ENCODE measurements at places on chromosomes 1 and 21.
A peak's percentile ranks its signal among the peaks of the same experiment; 100 is the strongest.

- DNase-seq: no peak
Measured at GRCh38 chr1:180851995-180852887, 60.5 kb upstream of the KIAA1614 start.

DNA sequence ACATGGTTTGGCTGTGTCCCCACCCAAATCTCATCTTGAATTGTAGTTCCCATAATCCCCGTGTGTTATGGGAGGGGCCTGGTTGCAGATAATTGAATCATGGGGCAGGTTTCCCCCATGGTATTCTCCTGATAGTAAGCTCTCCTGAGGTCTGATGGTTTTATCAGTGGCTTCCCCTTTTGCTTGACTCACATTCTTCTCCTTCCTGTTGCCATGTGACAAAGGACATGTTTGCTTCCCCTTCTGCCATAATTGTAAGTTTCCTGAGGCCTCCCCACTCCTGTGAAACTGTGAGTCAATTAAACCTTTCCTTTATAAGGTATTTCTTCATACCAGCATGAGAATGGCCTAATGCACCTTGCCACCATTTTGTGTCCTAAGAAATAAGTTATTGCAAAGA, 415.0 kb downstream of the COL11A1 start:
- DNase-seq: no peak

DNA sequence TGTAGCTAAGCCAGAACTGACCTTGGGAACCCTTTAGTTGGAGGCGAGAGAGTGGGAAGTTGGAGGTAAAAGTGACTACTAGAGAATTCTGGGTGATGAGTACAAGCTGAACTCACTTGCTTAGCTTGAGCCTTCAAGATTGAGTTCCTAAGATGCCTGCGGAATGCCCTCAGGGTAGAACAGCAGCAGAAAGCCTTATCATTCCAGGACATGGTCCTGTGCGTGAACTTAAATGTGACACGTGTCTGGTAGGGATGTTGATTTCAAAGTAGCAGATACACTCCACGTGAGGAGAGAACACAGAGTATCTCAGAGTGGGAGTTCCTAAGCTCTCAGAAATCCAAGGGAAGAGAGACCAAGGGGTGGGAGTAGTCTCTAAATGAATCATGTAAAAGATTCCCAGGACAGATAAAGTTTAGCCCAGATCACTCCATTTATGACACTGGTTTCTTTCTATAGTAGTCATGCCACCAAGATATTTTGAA, 60.1 kb downstream of the KCNK1 start:
- DNase-seq: no peak

DNA sequence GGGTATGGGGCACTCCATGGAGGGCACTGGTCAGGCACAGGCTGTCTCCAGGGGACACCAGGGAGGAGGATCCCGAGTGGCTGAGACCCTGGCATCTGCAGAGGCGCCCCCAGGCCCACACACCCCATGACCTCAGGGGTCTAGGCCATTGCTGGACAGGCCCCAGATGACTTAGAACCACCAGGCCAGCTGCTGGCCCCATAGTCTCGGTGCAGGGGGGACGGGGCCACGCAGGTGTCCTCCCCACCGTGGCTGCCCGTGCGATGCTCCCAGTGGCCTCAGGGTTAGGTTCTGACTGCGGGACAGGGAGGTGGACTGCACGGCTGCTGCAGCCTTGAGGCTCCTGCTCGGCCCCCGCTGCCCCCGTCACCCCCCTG, 44.0 kb downstream of the MORN1 start:
- DNase-seq: no peak

DNA sequence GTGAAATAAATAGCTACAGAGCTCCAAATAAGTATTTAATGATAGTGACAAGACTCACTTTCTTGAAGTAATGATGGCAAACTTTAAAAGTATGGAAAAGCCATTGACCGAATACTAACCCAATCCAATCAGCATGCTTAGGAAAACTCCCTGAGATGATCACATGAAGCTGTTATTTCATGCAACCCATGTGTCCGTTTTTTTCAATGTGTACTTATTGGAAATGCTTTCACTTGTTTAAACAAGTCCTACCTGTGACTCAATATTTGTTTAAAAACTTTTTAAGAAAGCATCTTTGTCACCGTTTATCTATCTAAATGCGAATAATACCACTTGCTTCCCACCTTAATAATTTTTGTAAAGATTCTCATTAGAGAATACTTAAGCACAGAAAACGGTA, 185.8 kb downstream of the NRIP1 start:
- no peak for DNase-seq

- DNase-seq: no peak
Measured at GRCh38 chr21:44820851-44821250, 3.0 kb upstream of the SUMO3 start.

DNA sequence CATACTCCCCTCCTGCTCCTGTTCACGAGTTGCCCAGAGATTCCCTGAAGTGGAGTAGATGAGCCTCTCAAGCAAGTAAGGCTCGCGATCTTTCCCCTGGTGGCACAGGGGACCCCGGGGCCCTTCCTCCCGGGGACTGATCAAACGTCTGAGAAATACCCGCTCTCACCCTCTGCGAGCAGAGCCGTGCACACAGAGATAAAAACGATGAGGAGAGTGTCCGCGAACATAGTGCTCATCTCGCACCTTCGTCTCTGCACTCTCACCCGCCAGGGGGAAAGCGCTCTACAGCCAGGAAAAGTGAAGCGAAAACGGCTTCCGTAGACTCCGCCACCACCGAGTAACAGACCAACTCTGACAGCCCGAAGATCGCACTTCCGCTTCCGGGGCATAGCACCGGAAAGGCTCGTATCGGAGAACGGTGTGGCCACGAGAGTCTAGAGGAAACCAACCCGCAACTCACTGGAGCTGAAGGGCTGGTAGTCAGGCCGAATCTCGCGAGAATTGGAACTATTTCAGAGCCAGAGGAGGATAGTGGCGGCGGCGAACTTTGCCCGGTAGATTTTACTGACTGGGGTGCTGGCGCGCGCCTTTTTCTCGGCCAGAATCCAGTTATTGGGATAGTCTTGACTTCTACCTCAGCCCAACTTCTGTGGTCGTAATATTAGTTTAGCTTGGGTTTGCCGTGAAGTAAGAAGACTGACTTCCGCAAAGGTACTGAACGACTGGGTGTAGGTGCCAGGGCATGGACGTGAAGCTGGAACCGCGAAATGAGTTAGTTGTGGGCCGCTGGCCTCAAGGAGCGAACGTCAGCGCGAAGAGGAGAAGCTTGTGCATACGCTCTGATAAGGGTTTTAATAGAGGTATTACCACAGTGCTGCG, at the start of gene TMCO1:
Gene TMCO1, minus strand, starts transcription at position 356 of the 882 bp plus-strand sequence. Its CDS starts 117 bp downstream, at position 239.
- DNase-seq: peak; percentile 97

GRCh38 chr1:194055536-194055935, 869.1 kb upstream of the B3GALT2 start:
- no peak for DNase-seq

GRCh38 chr1:1200876-1201810, 5.2 kb downstream of the TNFRSF18 start:
- DNase-seq: no peak

GRCh38 chr1:200488375-200489165, 78.7 kb upstream of the ZNF281 start:
- DNase-seq: peak; percentile 80

DNA sequence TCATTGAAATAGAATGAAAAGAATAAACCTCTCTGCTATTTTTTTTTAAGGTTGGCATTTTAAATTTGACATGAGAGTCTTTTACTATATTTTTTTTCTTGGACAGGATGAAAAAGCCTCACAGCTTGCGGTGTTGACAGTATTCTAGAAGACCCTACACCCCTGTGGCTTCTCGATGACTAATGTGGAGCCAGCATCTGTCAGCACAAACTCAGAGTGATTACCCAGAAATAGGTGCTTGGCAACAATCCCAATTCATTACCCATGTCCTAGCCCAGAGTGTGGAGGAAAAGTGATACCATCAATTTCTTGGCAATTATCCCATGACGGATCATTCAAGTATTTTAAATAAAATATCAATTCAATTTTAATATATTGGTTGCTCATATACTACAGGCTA, 186.8 kb upstream of the MAP1LC3C start:
- no peak for DNase-seq

DNA sequence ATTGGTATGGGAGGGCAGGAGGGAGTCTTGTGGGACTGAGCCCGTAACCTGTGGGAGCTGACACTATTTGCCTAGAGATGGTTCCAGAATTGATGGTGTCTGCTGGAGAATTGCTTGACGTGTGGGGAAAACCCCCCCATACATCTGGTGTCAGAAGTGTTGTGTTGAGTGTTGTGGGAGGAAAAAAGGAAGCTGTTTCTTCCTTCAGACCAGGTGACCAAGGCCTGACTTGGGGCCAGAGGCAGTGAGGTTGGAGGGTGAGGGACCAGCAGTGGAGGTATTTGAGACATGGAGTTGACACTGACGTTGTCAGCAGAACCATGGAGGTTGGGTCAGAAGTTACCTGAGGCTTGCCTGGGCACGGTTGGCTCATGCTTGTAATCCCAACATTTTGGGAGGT, 8.3 kb downstream of the SHISAL2A start:
- no peak for DNase-seq

GRCh38 chr1:245684166-245684565, 529.4 kb downstream of the KIF26B start:
- peak; percentile 29 for DNase-seq

- no peak for DNase-seq
Measured at GRCh38 chr1:226882631-226883409, 12.4 kb downstream of the PSEN2 start.

DNA sequence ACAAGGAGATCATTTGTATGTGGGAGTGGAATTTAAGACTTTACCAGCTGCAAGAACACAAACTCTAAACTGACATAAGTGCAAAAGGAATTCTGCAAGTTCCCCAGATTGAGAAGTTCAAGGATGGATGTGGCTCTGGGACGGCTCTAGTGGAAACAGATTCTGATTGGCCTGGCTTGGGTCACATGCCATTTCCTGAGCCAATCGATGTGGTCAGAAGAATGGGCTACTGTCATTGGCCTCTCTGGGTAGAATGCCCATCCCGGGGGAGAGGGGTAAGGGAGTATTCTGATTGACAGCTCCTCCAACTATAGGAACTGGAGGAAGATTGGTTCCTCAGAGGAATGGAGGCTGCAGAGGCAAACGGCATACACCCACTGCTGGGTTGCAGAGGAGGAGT, 6.0 kb upstream of the IFNLR1 start:
- DNase-seq: no peak

GRCh38 chr1:100077531-100077930, 55.2 kb downstream of the SASS6 start:
- no peak for DNase-seq

- DNase-seq: no peak
Measured at GRCh38 chr1:99540744-99541143, 105.2 kb upstream of the PALMD start.

DNA sequence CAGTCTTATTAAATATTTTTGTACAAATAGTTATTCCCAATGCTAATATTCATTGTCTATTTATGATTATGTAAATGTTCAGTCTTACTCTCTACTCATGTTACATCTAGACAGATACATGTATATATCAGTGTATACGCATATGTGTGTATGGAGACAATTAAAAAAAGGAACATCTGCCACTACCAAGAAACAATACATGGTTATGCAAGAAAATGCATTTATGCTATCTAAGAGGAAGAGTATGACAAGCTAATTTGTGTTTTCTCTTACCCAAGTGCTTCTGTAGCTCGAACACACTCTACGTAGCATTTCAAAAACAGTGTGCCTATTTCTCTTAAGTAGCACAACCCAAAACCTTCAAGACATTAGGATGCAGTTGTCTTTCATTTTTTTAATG, 6.1 kb upstream of the RLF start:
- no peak for DNase-seq

- peak; percentile 99 for DNase-seq
Measured at GRCh38 chr1:176206961-176207902, at the start of gene COP1. Gene COP1 (minus strand): TSS chr1:176207286. CDS start chr1:176206978, 308 bp downstream.

DNA sequence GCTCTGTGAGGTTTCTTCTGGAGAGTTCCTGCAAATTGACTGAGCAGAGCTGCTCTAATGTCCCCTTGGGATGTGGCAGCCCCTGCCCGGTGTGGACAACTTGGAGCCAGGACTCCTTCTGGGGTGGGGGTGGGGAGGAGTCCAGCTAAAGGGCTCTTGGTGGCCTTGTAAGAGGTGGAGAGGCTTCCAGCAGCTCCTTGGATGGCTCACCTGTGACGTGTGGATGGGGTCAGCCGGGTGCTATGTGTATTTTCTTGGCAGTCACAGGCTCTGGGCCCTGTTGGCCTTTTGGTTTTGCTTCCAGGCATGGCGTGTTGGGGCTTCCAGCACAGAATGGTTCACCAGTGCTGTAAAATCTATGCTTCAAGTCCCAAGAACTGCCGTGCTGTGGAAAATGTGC, 38.2 kb downstream of the TRAPPC10 start:
- no peak for DNase-seq

DNA sequence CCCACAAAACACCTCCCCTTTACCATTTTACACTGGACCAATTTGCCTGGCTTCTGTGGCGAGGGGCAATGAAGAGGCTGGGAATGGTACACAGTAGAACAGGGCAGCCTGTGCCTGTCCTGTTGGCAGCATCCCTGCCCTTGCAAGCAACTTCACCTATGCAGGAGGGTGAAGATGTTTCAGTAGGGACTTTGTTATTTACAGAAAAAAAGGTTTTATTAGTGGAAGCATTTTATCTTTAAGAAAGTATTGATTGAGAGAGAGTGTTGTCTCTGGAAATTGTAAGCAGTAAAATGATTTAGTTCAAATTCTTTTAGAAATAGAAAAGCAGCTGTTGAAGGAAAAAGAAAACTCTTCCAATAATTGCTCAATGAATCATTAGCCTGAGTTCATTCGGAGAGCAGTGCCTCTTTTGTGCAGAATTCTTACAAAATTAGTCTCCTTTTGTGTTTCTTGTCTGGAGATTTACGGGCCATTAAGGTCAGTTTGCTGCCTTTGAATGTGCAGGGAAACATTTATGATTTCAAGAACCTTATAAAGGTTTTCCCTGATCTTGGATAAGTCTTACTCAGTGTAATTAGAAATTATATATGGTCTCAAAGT, 49.1 kb downstream of the HHAT start:
- DNase-seq: no peak

DNA sequence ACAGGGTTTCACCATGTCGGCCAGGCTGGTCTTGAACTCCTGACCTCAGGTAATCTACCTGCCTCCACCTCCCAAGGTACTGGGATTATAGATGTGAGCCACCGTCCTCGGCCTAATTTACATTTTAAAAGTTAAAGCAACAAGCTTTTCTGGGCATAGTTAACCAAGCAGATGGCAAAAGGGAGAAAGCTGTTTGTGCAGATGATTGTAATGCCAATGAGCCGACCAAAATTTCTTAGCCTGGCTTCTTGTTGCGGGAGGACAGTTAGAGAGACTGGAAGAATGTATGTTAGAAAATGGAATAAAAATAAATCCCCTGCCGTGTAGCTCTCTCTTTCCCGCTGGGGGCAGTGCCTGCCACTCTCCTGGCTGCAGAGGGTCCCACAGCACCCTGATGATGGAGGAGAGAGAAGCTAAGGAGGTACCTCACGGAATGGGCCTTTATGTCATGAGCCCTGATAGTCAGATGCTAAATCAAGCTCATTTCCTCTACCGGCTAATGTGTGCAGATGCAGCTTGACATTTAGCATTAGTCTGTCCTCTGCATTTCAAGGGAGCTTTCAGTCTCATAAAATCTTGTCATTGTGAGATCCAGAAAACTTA, 87.2 kb downstream of the HHAT start:
- DNase-seq: no peak

DNA sequence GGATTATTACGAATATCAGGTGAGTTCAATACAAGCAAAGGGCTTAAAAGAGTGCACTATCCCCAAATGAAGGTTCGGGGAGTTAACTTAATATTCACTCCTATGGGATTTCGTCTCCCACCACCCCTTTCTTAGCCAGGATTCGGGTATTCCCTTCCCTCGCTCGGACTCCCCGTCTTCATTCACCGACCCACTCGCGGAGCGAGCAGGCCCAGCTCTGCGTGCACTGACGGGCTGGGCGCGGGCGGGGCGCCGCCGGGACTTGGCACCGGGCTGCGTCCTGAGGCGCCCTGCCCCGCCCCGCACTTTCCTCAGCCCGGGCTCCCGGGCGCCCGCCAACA, 7.7 kb upstream of the MPZL1 start:
- DNase-seq: no peak

All from muscle of back (tissue), 13 donors.